ENCODE measurements at places on chromosomes 7 and 10.

DNA sequence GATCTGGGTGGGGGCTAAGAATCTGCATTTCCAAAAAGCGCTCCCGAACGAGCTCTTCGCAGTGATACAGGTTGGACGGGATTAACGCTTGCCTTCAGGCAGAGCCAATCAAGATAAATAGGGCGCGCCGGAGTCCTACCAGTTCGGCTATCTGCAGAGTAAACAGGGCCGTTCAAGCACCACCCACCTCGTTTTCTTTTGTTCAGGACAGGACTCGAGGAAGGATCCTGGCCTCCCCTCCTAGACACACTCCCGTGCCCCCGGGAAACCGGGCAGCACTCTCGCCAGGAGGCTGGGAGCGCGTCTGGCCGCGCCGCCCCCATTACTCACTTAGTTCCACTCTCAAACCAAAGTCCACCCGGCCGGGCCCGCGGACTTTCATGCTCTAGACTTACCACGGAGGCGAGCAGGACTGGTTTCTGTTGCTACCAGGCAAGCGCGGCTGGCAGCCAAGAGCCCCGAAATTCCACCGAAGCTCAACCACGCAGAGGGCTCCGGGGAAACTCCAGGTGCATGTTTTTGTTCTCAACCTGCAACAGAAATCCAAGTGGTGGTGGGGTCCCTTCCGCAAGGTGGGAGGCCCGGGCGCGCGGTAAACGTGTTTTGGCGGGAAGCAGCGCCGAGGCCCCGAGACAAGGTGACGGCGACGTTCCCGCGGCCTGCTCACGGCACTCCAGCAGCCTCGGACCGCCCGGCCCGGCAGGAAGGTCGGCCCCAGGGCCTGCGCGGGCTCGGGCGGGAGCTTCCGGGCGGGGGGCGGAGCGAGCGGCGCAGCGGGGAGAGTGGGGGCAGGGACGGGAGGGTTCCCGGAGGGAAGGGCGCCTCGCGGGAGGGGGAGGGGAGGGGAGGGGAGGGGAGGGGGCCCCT, 12.7 kb downstream of the HNRNPF start:
- peak; percentile 79 for DNase-seq

DNA sequence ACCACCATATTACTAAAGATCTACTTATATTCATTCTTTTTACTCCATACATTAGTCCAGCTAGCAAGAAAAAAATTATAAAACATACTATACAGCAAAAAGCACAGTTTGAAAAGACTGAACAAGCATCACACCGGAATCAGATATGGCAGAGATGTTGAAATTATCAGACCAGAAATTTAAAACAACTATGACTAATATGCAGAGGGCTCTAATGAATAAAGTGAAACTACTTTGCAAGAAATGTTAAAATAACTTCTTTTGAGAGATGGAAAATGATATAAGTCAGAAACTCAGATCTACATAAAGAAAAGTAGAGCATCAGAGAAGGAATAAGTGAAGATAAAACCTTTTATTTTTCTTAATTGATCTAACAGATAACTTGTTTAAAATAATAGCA, 50.9 kb downstream of the SGCE start:
- no peak for DNase-seq

DNA sequence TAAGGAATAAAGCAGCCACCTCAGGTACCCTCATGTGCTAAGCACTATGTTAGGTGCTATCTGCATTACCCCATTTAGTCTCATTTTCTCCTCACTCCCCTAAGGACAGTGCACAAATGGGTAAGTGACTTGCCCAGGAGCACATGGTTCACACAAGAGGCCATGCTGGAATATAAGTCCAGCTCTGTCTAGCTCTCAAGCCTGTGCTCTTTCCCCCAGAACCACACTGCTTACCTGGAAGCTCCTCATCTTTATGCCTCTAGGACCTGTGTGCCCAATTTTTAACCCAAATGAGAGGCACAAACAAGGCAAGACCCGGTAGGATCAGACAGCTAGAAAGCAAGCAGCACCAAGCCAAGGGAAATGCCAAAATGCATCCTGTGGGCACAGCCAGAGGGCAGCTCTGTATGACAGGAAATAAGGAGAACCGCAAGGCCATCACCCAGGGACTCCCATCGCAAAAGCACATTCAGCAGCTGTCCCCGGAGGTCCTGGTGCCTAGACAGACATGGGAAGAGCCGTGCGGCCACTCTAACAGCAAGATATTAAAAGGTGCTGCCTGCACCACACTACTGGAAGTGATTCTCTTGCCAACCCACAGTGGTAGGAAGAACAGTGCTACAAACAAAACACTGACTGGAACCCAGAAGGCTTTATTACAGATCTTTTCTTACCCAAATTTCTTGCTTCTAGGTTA, 88.1 kb downstream of the GSAP start:
- DNase-seq, result no peak

DNA sequence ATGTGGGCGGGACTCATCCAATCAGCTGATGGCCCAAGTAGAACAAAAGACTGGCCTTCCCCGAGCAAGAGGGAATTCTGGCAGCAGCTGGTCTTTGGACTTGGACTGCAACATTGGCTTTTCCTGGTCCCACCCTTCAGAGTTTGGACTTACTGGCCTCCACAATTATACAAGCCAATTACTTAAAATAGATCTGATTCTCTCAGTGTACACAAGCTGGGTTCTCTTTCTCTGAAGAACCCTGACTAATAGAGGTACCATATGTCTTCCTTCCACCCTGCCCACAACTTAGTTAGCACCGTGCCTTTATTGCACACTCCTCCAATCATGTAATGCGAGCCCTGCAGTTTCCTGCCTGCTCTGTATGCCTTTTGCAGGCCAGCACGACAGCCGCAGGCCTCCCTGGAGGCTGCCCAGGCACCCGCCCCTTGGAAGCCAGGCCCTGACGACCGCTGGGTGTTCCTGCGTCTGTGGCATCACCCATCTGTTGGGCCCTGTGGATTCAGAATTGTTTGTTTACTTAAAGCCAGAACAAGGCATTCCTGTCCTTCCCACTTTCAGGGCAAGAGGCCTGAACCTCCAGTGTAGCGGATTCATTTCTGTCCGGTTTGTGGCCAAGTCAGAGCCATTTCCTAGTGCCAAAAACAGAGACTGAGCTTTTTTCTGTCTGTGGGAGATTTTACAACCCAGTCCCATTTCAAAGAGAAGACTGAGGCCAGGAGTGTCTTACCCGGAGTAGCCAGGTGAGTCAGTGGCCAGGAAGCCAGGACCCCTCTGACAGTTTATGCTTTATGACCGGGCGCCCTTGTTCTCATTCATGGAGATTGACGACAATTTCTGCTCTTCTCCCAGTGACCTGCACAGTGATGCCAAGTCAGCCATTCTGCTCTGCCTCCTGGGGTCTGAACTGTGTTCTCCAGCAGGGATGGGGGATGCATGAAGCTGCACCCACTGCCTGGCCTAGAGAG, 968 bp upstream of the INMT start:
- DNase-seq, result no peak

GRCh38 chr7:18096087-18096486, 68.4 kb upstream of the PRPS1L1 start:
- no peak for DNase-seq

GRCh38 chr10:108490944-108491343, 1326.4 kb upstream of the SORCS1 start:
- no peak for DNase-seq

GRCh38 chr7:69309601-69310000, 288.7 kb upstream of the AUTS2 start:
- DNase-seq, result no peak

DNA sequence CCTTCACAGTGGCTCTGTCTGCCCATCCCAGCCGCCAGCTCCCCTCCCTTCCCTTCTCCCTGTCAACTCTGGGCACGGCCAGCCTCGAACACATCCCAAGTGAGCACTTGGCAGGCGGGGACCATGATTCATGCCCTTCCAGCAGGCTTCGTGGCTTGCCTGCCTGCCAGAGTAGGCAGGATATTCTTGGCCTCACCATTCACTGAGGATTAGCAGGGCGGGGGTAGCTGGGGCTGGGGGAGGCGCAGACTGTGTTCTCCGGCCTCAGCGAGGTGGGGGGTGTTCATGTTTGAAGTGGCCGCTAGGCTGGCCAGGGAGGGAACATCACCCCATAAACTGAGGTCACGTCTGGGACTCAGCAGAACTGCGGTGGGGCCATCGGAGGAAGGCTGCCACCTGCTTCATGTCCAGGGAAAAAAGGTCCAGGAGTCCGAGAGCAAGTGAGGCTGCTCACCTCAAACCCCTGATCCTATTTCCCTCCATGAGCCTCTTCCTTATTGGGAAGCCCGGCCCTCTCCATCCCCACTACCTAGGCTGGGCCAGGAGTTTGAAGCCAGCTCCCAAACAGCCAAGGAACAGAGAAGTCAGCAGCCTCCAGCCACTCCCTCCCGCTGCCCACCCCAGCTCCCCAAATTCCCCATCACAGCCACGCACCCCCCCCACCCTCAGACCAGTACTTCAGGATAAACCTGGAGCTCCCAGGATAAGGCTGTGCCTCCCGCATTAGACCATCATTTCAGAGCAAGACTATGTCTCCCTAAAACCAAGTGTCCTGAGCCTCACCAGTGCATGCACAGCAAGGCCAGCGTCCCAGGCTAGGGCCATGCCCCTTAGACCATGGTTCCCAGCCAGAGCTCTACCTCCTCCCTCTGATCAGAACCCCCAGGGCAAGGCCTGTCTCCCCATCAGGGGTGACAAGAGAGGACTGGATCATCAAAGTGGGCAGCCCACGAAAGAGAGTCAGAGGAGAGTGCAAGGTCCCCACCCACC, 42.8 kb upstream of the RABGEF1 start:
- no peak for DNase-seq

- no peak for DNase-seq
These were observed 96.5 kb upstream of the MACROH2A2 start for GRCh38 chr10:69955897-69956740.

- no peak for DNase-seq
These were observed 100.8 kb downstream of the CTTNBP2 start for GRCh38 chr7:117772421-117772820.

GRCh38 chr7:125184801-125185200, 255.2 kb upstream of the POT1 start:
- no peak for DNase-seq

- DNase-seq, result no peak
These were observed 8.4 kb downstream of the CPA2 start for GRCh38 chr7:130274983-130275591.

- no peak for DNase-seq
These were observed 277.8 kb downstream of the EXOC4 start for GRCh38 chr7:133530682-133531081.

- DNase-seq, result peak; percentile 32
These were observed 135.7 kb upstream of the RNF32 start for GRCh38 chr7:156504687-156505545.

- no peak for DNase-seq
These were observed 143.2 kb upstream of the PCBD1 start for GRCh38 chr10:71031603-71032002.

DNA sequence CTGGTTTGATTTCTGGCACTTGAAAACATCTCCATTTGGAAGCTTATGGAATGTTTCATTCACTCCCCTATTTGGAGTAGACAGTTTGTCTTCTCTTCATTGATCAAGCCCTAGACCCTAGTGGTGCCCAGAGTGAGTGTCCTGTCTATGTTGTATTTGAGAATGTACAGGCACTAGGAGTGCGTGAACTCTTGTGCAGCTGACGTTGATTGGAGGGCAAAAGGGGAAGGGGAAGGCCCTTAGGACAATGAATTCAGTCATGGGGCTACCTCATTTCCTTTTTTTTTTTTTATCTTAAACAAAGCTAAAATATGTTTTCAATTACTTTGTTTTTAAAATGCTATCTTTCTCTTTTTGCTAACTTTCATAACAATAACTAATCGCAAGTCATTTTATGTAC, 66.5 kb downstream of the ADD3 start:
- no peak for DNase-seq

DNA sequence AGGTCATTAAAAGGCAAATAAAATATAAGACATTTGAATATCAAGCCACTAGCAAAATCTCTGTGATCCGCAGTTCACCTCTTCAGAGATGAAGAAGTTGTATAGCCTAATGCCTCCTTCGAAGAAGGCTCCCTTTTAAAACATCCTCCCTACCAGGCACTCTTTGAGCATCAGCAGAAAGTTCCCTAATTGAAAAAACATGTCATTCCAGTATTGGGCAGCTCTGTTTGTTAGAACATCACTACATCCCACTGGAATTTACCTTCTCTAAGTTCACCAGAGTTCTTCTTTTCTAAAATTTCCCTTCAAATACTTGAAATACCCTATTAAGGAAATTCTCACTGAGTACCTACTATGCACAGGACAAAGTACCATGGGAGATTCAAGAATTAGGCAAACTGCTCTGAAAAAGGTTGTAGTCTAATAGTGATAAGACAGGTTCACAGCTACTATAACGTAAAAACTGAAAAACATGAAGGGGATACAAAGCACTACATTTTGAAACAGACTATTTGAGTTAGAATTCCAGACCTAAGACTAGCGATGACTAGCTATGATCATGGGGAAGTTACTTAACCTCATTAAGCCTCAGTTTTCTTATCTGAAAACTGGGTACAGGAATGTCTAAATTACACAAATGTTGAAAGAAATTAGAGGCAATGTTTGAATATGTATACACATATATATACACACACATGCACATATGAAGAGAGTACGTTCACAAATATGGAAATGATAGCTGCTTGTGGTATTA, 128.7 kb downstream of the ELAPOR2 start:
- no peak for DNase-seq

GRCh38 chr7:79452032-79452494, 1.4 kb downstream of the MAGI2 start:
- DNase-seq, result peak; percentile 59

DNA sequence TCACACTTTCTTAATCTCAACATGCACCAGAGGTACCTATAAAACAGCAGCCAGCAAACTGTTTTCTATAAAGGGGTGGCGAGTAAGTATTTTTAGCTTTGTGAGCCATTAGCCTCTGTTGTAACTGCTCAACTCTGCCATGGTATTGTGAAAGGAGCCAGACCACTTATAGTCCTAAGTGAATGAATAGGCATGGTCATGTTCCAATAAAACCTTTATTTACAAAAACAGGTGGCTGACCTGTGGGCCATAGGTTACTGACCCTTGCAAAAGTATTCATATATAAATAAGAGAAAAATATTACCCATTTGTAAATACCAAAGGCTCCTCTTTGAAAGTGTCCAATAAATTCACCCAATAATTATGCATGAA, 50.3 kb downstream of the ICA1 start:
- peak; percentile 51 for DNase-seq

DNA sequence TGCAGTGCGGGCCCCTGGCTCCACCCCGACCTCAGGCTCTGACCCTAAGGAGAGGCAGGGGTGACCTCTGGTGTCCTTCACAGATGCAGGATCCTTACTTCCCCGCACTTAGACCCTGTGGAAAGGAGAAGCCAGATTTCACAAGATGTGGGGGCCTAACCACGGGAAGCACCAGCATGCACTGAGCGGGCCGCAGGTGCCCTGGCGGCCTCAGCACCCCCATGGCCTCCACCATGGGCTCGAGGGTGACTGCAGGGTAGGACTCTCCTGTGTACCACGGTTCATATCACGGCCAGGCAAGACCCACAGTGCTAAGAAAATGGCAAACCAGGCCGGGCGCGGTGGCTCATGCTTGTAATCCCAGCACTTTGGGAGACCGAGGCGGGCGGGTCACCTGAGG, 410.0 kb upstream of the FOXK1 start:
- DNase-seq, result no peak

GRCh38 chr10:71250405-71250804, 38.0 kb downstream of the UNC5B start:
- no peak for DNase-seq

- no peak for DNase-seq
These were observed 236.1 kb upstream of the BMPER start for GRCh38 chr7:33669251-33669670.

- DNase-seq, result no peak
These were observed 96.6 kb upstream of the NMT2 start for GRCh38 chr10:15265056-15265455.

GRCh38 chr10:18980089-18980629, 68.4 kb upstream of the MALRD1 start:
- DNase-seq, result no peak
